ENCODE measurements at places on chromosomes 16 and 17. TPM values are rescaled to one million over a fixed set of nuclear protein-coding genes. Genes with fewer than 3 reads are reported as not detected.

- no peak for DNase-seq
These were observed 17.3 kb upstream of the C16orf74 start for GRCh38 chr16:85768199-85768598.

- no peak for DNase-seq
These were observed 129.4 kb downstream of the ZNF778 start for GRCh38 chr16:89346869-89347268.

- DNase-seq = no peak
These were observed 299.8 kb downstream of the CNTNAP4 start for GRCh38 chr16:76577003-76577402.

DNA sequence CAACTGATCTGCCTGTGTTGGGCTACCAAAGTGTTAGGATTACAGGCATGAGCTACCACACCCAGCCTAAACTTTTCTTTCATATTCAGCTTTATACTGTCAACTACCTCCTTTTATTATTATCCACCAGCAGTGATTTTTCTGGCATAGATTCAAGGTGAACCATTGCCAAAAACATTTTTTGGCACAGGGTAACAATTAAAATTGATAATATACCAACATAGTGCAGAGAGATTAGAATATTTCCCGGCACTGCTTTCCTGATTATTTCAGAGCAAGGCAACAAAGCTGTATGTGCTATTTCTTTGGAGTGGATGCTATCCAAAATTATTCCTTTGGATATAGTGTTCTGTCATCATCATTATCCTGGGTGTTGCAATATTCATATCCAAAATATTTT is 781.6 kb upstream of the SOX9 start:
- no peak for DNase-seq

DCTPP1 gene
- 24.2 TPM for total RNA-seq

CSH2 gene
- not detected for total RNA-seq

GRCh38 chr17:1957037-1957436 is 68.1 kb downstream of the RTN4RL1 start:
- no peak for DNase-seq

GRCh38 chr16:10950393-10950792 is 6.0 kb downstream of the CLEC16A start:
- DNase-seq = no peak

- peak; percentile 65 for DNase-seq
These were observed 125.1 kb downstream of the BANP start for GRCh38 chr16:88076211-88076931.

ABCC12 gene
- not detected for total RNA-seq

GRCh38 chr17:6140188-6140587 is 70.0 kb downstream of the WSCD1 start:
- DNase-seq = no peak

DNA sequence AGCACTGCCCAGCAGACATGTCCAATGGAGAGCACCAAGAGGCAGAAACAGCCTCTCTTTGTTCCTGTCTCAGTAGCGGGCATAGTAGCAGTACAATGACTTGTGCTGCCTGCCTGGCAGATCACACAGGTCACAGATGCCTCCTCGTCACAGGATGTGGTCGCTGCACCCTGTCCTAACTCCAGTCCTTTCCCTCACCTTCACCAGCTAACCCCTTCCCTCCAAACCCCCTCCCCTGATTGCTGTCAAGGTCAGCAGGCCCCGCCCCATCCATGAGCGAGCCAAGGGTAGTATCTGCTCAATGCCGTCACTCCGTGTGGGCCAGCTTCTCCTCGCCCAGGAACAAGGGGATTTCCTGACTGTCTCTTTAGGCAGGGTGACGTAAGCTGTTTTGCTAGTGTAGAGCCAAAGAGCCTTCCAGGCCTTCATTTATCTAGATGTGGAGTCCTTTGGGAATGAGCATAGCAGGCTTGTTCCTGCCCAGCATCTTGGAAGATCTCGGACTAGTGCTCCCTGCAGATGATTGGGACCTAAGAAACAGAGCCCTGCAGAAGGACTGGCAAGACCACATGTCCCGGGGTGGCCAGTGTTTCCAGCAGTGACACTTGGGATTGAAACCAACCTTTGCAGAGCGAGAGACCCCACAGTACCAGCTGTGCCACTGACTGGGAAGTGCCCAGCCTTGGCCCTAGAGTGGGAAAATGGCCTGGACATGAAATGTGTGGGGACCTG is 75.9 kb upstream of the TNRC6C start:
- peak; percentile 94 for DNase-seq

DNA sequence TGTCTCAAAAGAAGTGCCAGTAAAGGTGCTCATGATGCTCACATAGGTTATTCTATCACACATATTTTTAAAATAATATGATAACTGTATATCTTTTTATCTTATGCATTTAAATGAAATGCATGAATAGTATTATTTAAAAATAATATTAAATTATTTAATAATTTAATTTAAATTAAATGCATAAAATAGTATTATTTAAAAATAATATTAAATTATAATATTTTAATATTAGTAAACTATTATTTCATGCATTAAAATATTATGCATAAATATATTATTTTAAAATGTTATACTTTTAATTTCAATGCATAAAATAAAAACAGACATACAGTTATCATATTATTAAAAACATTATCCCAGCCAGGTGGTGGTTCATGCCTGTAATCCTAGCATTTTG is 33.4 kb downstream of the TMC7 start:
- DNase-seq = no peak

DNA sequence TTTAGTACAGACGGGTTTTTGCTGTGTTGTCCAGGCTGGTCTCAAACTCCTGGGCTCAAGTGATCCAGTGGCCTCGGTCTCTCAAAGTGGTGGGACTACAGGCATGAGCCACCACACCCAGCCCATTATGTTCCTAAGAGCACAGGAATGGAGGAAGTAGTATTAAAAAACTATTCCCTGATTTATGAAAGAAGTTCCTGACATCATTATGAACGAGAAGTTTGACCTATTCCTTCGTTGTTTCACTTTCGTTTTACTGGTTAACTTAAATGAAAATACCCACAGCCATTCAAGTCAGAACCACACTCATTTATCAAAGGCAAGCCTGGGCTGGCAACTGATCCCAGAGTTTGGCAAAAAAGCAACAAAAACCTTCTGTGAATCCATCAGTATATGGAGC is 13.5 kb upstream of the CBX4 start:
- DNase-seq = no peak

All from spleen (tissue), 13 donors.